ENCODE measurements at places on chromosomes 3 and 15.

- no peak for DNase-seq
Observed at GRCh38 chr3:101184111-101184510, 136.3 kb downstream of the IMPG2 start.

- no peak for DNase-seq
Observed at GRCh38 chr3:144252896-144253295, 281.3 kb downstream of the DIPK2A start.

GRCh38 chr3:123287051-123287961 is 85.6 kb downstream of the SEC22A start:
- DNase-seq: no peak

GRCh38 chr3:39094851-39095677 is 12.4 kb downstream of the GORASP1 start:
- no peak for DNase-seq

DNA sequence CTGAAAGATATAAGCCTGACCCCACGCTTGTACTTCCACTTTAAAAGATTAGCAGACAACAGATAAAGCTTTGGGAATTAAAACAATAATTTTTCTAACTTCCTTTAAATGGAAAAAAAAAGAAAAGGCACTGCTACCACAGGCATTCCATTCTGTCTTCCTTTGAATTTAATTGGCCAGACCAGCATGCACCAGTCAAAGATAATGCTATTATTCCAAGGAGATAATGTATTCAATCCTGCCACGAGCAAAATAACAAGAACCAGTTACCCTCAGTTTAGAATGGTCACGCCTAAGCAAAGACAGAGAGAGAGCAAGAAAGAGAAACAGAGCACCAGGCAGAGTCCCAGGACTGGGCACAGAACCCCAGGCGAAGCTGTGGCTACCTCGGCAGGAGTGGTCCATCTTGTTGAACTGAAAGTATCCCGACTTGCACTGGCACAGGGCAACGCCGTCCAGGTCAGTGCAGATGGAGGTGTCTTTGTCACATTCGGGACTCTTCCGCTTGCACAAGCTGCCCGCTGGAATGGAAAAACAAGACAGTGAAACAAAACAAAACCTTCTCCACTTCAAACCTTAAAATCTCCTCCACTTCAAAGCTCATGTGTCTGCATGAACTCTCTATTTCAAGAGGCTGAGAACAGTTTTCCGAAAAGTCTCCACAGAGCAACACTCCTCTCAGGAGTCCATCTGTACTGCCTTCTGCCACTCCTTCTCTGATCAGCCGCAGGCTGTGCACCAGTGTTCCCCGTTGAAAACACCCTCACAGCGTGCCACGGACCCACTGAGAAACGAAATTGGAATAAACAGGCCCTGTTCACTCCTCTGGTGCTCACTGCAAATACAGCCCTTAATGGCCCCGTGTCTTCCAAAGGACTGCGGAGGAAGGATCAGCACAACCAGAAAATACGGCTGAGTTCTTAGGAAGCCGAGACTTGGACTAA is 58.2 kb downstream of the HEG1 start:
- DNase-seq: no peak

GRCh38 chr15:29324746-29325145 is 55.1 kb upstream of the NSMCE3 start:
- no peak for DNase-seq

GRCh38 chr3:28279770-28280169 is 38.4 kb downstream of the CMC1 start:
- no peak for DNase-seq

DNA sequence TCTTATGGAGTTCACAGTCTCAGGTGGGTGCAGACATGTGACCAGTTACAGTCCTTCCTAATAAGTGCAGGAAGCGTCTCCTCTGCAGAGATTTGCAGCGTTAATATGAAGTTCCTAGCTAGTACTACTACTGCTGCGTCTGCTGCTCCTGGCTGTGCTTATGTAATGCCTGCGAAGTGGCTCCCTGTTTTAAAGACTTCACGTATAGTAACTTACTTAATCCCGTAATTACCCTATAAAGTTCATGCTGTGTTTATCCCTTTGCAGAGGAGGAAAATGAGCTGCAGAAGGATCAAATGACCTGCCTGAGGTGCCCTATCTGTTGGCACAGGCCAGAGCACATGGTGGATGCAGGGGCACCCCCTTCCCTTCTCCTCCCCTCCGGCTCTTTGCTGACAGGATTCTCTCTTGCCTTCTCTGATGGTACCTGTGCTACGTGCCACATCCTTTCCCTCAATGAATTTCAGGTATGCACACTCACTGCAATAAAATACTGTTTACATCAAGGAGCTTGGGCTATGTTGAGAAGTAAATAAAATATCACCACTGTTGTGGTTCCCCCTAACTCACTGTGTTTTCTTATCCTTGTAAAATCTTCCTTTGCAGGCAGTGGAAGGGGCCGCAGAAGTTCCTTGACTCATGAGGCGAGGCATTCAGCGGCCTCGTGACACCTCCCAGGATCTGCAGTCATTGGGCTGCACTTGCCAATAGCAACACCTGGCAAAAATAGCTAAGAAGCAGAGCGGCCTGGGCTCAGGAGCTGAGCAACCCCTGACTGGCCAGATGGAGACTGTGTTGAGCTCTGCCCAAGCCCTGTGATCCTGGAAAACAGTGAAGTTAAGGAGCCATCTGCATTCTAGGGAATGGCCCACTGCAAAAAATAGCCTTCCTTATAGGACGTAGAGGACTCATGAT is 188.9 kb upstream of the ATP10A start:
- DNase-seq: no peak
